ENCODE measurements at places on chromosomes 13 and 19.

DNA sequence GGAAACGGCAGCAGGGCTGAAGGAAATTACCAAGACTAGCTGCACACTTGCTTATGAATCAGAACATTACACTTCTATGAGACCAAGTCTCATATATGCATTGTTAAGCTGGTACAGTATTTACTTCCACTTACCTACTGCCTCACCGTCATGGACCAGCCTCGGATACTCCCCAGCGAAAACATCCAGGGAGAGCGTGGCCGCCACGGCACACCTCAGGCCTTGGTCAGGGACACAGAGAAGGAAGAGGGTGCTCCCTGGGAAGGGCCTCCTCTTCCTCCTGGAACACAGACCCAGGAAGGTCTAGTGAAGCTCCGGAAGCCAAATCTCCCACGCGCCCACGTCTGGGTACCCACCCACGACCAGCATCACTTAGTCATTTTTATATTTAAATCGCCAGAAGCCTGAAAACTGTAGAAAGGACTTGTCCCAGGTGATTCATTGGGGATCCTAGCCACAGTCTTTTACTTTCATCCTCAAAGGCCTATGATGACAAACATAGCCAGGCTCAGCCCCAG is 24.4 kb upstream of the MTIF3 start:
- no peak for DNase-seq

DNA sequence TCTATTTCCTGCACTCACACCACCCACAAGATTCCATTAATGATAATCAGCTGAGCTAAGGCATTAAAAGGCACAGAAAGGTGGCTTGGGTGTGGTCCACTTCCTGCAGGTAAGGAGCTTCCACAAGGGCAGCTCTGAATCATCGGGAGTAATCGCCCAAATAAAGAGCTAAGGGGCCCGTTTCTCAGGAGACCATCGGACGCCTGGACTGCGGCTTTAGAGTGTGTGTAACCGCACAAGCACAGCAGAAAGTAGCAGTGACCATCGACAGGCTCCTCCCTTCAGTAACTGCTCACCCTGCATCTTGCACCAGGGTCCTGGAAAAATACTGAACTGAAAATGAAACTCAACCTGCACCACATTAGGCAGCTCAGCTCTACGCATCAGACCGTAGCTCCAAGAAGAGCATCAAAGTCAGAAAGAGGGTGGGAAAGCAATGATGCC is 6.0 kb downstream of the STK24 start:
- DNase-seq = peak; percentile 43

- DNase-seq = peak; percentile 54
Measured at GRCh38 chr13:23979361-23980159, 82.3 kb upstream of the C1QTNF9B start.

- no peak for DNase-seq
Measured at GRCh38 chr13:111415246-111415645, 94.8 kb downstream of the TEX29 start.

DNA sequence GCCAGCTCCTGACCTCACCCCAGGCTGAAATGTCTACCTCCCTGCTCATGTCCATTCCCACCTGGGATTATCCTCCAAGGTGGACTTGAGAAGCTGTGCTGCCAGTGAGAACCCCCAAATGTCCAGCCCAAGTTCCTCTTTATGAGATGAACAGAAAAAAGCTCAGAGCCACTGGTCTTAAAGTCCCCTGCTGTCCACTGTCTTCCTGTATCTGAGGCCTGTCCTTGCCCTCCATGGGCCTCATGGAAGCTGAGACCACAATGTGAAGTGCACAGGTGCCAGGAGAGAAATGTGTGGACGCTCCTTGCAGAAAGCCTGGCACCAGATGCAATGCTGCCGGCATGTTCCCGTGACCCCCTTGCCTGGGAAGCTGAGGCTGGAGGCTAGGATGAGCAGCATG is 3.3 kb upstream of the AMER2 start:
- DNase-seq = no peak

DNA sequence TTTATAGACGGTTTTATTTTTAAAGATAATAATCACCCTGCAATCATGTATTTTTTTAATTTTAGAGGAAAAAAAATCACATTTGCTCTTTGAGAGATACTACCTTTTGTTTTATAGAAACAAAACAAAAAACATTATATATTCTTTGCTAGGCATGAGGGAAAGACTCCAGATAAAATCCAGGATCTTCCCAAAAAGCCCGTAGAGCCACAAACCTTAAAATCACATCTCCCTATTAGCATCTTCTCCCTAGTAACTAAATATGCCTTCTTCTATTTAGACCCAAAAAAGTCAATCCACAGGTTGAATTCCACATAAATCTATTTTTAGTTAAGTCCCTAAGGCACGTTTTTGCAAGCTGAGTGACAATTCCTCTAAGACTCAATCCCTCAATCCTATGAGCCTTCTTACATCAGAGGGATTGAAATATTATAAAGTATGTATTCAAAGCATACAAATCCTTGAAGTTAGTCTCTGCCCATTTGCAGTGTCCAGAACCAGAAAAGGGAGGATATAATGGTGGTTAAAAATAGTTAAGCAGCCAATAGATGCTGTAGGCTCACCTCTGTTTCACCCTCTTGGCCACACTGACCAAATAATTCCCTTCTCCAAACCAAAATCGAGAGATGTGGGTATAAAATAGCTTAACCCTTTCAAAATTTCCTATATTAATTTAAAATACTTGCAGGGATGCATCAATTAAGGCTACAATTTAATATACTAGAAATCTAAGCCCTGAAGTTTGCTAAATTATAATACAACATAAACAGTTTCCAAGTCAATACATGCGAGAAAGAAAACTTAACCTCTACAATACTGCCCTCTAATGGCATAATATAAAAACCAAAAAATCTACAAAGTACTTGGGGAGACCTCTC is 64.0 kb downstream of the SERP2 start:
- DNase-seq = no peak

GRCh38 chr19:43743059-43743458 is 11.7 kb downstream of the SMG9 start:
- DNase-seq = no peak

DNA sequence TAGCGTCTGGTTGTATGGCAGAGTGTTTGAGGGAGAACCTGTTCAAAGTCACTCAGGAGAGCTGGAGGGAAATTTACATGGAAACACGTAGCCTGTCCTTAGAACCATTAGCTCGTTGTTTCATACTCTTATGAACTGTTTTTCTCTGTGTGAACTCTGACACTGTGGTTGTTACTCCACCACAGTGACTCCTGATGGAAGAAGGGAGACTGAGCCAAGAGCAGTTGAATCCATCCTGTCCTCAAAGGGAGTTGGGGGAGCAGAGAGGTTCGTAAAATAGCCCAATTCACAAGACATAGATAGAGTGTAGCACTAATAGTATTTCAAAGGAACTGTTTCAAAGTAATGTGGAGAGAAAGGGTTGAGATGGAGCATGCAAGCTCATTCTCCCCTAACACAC is 964.8 kb downstream of the PCDH9 start:
- no peak for DNase-seq

DNA sequence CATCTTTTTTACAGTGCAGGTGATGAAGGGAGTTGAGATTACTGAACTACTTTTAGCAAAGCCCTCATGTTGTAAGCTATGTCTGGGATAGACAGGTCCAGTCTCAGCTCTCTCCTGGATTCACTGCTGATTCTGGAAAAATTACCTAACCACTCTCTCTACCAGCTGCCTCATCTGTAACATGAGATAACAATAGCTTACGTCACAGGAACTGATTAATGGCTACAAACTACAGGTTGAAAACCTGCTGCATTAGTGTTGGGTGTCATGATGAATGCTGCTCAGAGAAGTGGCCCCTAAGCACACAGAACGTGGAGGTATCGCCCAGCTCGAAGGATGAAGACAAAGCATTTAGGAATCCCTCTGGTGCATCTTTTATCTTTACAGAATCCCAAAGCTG is 277.8 kb downstream of the ABCC4 start:
- DNase-seq = no peak

DNA sequence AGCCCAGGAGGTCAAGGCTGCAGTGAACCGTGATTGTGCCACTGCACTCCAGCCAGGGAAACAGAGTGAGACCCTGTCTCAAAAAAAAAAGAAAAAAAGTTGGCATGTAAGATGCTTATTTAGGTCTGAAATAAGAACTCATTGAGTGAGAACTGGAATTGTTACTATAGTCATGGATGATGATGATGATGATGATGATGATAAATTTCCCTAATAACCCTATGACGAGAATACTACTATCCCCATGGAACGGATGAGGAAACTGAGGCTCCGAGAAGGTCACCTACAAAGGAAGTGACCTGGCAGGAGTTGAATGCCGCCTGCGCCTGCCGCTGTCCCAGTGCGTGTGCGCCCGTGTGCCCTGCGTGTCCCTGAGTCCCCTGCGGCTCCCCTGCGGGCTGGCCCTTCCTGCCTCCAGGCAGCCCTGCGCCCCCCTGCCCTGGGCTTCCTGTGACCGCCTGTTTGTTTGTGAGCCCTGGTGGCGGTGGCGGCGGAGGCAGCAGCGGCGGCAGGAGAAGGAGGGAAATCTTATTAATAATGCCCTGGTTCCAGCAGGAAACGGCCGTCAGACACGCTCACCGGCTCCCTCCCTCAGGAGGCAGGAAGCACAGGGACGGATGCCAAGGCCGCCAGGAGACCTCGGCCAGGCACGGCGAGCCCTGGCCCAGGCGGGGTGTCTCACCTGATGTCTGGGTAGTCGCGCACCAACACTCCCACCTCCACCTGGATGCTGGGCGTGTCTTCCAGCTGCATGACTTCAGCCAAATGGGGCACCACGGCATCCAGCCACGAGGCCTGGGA is 29.6 kb downstream of the EXOC3L2 start:
- no peak for DNase-seq

DNA sequence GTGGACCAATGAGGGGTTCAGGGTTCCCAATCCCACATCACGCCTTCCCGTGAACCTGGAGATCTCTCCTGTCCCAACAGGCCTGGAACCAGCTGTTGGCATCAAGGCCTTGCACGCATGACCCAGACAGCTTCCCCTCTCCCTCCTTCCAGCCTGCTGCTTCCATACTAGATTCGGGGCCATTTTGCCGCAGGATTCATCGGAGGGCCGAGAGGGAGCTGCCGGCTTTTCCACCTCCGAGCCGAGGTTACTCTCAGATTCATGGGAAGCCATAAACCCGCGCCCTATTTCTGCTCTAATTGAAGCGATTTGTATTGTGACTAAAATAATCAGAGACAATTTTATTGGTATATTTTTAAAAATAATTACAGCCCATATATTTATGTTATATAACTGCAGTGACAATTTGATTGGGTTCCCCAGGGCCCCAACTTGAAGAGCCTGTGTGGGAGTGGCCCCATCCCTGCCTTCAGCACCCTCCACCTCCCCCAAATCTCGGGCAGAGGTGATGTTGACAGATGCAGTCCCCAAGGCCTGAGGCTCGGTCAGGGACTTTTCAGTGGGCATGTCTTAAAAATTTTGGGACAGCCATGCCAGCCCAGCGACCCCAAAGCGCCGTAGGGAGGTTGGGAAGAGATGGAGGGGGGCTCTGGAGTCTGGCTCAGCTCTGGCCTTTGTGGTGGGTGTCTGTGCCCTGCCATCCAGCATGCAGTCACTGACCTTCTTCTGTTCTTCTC is 30.8 kb upstream of the PEPD start:
- no peak for DNase-seq

GRCh38 chr19:50718255-50719118 is 1.1 kb downstream of the SHANK1 start:
- DNase-seq = no peak

GRCh38 chr19:35750167-35750566 is 1.8 kb downstream of the LIN37 start:
- peak; percentile 75 for DNase-seq

- DNase-seq = no peak
Measured at GRCh38 chr19:47885067-47885463, 1.1 kb downstream of the SULT2A1 start.

DNA sequence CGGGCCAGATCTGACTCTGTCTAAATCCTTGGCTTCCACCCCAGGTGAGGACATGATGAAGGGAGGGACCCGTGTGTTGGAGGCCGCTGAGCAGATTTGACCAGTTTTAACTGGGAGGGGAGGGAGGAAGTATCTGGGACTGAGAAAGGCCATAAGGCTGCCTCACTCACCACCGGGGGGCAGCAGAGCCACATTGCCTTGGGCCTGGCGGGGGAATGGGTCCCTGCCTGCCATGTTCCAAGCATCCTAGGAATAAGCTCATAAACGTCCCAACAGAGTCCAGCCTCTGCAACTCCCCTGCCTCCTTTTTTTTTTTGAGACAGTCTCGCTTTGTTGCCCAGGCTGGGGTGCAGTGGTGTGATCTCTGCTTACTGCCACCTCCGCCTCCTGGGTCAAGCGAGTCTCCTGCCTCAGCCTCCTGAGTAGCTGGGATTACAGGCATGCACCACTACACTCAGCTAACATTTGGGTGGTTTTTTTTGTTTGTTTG is 15.5 kb downstream of the MAST3 start:
- peak; percentile 88 for DNase-seq

DNA sequence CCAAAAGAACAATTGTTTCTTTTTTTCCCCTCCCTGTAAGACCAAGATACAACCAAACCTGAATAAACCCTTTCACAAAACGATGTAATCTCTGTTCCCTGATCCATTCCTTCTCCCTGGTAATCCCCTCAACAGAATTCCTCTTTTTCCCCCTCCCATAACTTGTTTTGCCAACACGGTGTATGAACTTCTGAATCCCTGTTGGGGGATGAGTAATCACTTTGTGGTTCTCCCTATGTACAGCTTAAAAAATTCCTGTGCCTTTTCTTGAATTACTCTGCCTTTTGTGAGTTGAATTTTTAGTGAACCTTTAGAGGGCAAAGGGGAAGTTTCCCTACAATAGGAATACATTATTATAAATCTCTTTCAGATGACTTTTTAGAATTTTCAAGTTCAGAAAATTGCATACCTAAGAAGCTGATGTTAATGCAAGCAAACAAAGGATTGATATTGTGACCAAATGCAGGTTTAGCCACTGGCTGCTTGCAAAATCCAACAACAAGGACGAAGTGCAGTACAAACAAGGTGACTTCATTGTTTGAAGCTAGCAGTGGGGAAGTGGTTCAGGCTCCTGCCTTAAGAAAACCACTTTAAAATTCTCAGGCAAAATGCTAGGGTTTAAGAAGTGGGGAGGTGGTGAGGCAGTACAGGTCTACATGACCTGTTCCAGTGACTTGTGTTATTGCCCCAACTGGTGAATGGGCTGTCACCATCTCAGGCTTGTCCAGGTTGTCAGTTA is 15.0 kb upstream of the EPSTI1 start:
- DNase-seq = no peak

GRCh38 chr19:45216667-45217066 is 28.5 kb downstream of the EXOC3L2 start:
- DNase-seq = no peak
